ENCODE measurements at places on chromosomes 5 and 9.
A peak's percentile ranks its signal among the peaks of the same experiment; 100 is the strongest.

DNA sequence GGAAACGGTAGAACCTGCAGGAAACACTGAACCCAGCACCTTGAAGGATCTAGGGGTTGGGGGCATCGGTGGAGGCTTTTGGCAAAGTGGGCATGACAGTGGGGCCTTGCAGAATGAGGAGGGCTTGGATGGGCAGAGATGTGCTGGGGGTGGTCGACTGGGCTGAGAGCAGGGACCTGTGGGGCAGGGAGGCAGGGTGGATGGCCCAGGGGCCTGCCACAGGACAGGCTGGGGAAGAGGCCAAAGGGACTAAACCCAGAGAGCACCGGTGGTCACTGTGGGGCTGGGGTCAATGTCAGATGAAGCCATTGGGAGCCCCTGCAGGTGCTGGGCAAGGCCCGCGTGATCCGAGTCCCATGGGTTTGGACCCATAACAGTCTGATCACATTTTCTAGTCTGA is 175.3 kb downstream of the DAB2IP start:
- no peak for DNase-seq

DNA sequence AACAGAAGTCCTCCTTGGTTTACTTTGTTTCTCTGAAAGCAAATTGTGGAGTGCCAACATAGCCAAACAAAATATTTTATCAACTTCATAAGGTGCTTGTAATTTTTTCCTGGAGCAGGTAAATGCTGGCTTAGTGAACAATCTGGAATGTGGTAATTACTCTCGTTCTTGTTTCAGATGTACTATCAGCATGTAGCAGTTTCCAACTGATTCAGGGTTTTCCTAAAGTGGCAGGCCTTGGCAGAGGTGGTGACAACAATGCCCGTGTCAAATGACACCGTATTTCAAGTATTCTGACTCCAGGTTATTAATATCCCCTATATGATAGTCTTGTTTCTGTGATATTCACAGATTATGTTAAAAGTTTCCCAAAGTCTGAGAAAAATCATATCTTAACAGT is 1.2 kb downstream of the C9orf72 start:
- no peak for DNase-seq

GRCh38 chr9:134455934-134456755 is 129.9 kb downstream of the RXRA start:
- peak; percentile 54 for DNase-seq

DNA sequence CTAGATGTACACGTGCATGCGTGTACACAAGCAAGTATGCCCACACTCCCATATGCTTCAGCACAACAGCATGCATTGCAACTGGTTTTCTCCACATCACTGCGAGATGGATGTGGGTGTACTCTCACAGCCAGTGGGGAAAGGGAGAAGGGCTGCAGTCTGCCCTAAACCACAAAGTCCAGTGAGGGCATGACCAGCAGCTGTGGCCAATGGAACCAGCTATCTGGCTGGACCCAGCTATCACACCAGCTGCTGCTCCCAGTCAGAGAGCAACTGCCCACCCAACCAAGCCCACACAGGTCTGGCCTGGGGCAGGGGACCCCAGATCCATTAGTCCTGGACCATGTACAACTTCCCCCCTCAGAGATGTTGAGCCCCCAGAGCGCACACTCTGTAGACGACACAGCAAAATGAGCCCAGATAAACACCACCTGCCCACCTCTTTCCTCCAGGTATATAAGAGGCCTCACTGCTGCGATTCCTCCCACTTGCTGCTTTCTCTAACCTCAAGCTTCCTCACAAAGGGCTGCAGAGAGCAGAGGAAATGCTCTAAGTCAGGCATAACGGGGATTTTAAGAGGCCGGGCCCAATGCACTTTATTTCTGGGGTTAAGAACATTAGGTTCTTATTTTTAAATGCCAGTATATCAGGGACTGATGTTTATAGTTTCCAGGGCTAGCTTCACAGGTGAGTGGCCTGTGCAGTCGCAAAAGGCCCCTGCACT is 39.0 kb downstream of the SHB start:
- DNase-seq: no peak

DNA sequence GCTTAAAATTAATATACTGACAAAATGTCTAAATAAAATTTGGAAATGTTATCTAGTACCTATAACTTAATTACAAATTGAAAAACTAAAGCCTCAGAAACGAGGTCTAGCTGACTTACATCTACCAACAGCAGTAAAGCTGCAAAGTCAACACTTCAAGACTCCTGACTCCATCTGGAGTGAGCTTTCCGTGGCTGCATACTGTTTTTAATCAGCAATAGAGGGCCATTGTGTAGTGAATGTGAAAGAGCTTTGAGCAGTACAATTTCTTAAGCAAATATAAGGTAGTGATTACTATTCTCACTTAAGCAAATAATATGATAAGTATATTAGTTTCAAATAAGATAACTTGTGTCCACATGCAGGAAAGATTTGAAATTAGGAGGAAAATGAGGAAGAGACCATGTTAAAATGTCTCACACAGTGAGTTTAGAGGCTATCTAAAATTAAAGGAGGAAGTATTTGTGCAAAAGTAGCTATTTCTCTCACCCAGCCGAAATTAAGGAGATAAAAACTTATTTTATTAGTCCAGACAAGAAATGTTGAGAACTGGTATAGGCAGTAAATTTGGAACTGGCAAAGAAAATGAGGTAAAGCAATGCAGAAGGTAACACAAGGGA is 6.4 kb downstream of the SPINK6 start:
- no peak for DNase-seq

- DNase-seq: no peak
These were observed 38.8 kb downstream of the FNIP1 start for GRCh38 chr5:131757830-131758519.

DNA sequence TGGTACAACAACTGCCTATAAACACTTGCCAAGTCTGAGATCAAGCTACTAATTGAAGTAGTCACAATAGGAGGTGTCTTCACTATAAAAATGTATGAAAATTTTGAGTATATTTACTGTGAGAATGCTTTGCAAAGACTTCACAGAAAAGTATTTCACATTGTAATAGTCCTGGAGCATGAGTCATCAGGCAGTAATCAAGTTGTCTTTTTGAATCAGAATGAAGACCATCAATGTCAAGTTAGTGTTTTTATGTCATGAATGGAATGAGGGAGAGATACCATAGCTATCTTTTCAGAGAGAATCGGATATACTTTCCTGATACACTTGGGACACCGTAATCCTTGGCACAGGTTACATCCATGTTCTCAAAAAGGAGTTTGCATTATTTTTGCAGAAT is 466.9 kb upstream of the ARRDC3 start:
- DNase-seq: no peak

DNA sequence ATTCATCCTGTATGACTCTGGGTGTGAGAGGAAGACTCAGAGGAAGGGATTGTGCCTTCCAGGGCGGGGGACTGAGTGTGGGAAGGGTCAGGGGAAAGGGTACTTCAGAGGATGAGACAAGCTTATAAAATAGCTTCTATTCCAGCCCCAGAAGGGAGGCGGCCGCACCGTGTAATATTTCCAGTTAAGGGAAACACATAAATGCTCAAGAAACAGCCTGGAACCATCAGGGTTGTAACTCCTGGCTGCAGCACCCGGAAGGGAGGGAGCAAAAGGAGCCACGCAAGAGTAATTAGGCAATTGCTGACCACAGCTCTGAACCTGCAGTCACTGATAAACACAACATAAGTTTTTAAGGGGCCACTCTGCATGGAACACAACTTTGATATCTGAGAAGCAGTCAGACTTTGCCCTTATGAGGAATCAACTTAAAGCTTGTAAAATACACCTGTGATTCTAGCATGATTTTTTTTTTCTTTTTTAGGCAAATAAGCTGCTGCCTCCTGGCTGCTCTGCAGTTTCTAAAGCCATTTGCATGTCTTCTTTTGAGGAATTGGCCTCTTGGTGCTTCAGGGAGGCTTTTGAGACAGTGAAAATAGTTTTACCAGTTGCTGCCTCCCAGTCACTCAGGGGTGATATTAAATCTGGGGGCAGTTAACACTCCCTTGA is 382.7 kb downstream of the ENC1 start:
- DNase-seq: no peak

GRCh38 chr9:99266255-99267023 is 44.4 kb downstream of the SEC61B start:
- DNase-seq: peak; percentile 28

DNA sequence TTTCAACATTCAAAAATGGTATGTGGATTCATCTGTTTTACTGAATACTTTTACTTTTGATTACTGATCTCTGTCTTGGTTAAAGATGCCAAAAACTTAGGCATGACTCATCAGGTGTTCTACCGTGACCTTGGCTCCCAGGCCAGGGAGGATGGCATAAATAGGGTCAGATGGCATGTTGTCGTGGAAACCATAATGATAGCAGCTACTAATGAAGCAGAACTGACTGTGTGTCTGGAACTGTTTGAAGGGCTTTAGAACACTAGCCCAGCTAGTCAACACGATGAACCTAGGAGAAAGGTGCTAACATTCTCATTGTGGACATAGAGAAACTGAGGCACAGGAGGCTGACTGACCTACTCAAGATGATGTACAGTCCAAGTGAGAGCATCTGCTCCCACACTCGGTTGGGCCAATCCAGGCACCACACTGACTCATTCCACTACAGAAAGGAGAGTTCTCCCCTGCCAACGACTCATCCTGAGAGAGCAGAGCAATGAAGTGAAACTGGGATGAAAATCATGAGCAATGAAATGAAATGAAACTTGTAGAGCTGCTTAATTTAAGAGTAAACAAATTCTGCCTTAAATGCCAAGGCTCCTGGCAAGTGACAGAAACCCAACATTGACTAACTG is 116.0 kb downstream of the TENT4A start:
- no peak for DNase-seq

GRCh38 chr5:7869474-7870136 is 657 bp downstream of the MTRR start:
- no peak for DNase-seq

DNA sequence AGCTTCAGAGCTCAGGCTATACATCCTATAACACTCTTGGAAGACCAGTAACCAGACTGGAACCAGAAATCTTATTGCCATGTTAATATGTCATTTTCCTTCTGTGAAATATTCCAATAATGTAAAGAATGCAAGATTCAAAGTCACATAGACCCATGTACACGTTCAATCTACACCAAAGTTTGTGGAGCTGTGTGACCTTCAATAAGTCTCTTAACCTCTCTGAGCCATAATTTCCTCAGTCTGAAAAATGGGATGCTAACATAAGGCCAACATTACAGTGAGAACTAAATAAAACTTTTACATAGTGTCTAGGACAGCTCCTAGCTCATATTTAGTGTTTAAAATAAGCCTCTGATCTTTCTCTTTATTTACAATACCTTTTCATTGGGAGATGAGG is 70.4 kb downstream of the ARRDC3 start:
- no peak for DNase-seq

DNA sequence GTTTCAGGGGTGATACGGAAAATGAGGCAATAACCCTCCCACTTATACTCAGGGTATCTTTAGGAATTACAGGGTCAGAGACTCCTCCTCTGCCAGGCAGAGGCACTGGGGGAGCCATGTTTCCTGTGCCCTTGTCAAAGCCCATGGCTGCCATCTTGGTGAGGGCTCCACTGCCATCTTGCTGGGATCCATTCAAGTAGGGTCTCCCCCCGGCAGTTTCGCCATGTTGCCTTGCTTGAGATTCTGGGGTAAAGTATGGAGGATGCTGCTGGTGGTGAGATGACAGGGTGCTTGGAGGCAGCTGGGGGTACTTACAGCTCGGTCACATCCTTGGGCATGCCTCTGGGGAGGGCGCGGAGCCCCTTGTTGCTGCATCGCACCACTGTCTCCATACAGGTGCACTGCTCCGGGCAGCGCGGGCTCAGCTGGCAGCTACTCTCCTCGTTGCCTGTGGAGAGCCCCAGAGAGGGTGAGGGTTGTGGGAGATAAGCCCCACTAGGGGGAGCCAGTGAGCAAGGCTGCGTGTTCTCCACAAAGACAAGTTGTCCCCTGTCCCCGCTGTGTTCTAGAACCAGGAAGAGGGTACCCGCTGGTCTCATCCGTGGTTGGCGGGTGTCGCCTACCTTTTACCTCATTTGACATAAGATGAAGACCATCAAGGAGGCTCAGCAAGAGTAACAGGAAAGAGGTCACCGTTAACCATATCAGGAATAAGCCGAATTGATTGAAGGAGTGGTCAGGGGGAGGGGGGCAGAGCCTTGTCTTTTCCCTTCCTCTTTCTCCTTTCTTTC is 169.0 kb upstream of the PANK3 start:
- no peak for DNase-seq

- no peak for DNase-seq
These were observed 739 bp downstream of the CARD9 start for GRCh38 chr9:136372561-136373299.

GRCh38 chr9:92266486-92266885 is 27.0 kb downstream of the IARS1 start:
- no peak for DNase-seq

- DNase-seq: no peak
These were observed 47.5 kb upstream of the CLK4 start for GRCh38 chr5:178674334-178674733.

GRCh38 chr9:110967196-110967595 is 71.1 kb downstream of the LPAR1 start:
- DNase-seq: no peak

GRCh38 chr9:132239999-132240840 is 78.4 kb downstream of the NTNG2 start:
- DNase-seq: no peak

DNA sequence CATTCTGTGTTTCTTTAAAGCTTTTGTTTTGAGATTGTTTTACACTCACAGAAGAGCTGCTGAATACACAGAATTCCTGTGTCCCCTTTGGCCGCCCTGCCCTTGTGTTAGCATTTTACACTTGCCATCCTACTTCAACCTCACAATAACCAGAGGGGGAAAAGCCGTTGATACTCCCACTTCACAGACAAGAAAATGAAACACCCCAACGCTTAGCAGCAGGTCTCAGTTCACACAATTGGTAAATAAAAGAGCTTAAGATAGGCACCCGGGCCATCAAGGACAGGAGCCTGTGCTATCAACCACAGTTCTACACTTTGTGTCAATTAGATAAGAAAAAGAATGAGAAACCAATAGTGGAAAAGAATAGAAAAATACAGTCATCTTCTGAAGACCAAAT is 178.0 kb downstream of the SYK start:
- no peak for DNase-seq

- DNase-seq: no peak
These were observed 21.8 kb downstream of the MCTP1 start for GRCh38 chr5:95262933-95263660.

GRCh38 chr5:149627070-149627469 is 45.8 kb downstream of the ARHGEF37 start:
- no peak for DNase-seq

GRCh38 chr5:152869971-152870370 is 464.9 kb upstream of the NMUR2 start:
- no peak for DNase-seq
